Effector memory CD8-positive, alpha-beta T cell (primary cell): ENCODE measurements at places on chromosomes 5 and 9.

GRCh38 chr9:121303456-121304451 is 35.8 kb downstream of the GSN start:
- no peak for DNase-seq

GRCh38 chr9:136201609-136202453 is 3.1 kb downstream of the LHX3 start:
- no peak for DNase-seq

- DNase-seq: no peak
These were observed 149.8 kb upstream of the TNC start for GRCh38 chr9:115267790-115268189.

DNA sequence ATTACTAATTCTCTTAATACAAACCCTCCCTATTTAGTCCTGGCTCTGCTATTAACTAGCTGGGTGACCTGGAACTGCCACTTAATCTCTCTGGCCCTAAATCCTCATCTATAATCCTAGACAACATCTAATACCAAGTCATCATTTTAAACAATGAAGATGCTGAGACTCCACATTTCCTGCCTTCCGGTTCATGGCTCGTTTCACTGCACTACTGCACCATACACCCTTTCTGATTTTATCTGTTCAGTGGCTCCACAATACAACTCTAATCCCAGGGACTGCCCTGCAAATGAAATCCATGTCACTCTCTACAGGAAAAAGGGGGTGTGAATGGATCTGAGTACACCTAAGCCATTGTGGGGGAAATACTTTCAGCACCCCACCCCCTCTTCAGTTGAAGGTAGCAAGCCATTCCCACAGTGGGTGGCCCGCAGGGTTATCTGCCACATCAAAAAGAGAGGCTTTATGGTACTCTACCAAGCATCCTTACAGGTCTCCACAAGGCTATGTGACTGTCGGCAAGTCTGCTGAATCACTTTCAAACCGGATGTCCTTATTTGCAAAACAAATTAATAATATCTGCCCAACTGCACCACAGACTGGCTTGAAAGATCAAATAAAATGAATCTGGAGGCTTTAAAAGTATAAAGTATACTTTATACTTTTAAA is 89.5 kb downstream of the EPB41L4A start:
- DNase-seq: no peak
